Suppressor macrophage treated with lipopolysaccharide for 1 hour (primary cell): ENCODE measurements at places on chromosomes 6 and 20.

DNA sequence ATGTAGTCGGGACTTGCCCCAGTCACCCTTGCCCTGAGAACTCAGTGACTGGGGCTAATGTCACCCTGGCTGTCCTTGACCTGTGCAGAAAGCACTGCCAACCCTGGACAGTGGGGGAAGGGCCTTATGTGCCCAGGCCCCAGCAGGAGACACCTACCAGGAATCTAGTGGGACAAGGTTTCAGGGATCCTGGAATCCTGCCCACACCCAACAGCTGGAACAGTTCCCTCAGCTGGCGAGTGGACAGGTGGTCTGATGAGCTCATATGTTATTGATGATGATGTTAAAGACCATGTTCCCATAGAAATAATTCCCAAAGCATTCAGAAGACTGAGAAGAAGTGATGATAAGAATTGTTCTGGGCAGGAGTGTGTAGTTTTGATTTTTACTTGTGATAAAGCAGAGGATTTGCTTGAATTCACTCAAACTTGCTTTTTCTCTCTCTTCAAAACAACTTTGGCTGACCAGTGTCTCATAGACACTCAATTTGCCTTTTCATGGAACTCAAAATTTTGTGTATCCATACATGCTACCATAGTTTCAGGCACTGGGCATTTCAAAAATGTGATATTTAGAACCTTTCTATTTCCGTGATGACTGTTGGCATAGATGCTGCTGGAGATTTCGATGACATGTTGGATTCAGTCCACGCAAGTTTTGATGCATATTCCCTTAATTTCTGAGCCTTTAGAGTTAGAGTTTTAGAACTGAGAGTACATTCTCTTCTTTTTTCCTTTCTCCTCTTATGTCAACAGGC, 79.3 kb downstream of the SLC22A3 start:
- no peak for DNase-seq

- DNase-seq, result no peak
Observed at GRCh38 chr6:167791780-167792478, 34.8 kb upstream of the AFDN start.

DNA sequence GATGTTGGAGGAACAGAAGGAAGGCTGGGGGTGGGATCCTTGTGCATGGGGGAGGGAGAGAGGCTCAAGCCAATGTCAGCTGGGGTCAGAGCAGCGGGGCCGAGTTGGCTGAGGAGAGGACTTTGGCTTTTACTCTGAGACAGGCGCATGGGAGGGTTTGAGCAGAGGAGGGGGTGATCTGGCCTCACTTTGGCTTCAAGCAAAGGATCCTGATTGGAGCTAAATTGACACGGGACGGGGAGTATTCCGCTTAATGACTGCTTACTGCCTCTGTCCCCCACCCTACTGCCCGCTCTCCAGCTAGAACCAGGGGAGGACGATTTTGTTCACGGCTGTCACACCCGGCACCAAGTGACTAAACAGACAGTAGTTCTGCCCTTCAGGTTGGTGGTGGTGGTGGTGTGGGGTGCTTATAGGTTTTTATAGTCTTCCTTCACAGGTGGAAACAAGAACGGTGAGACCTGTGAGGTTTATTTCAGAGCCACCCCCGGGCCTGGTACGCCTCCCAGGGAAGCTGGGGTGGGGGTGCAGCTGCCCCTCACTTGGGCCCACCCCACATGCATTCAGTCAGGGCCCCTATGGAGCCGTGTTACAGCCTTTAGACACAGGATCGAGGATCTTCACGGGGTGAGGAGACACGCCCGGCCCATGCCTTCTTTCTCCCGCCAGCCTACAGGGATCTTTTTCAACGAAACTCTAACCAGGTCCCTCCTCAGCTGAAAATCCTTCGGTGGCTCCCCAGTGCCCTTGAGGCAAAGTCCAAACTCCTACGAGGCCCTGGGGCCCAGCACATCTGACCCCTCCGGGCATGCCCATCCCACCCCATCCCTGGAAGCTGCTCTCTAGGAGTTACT, 1.3 kb upstream of the SNAI1 start:
- no peak for DNase-seq

DNA sequence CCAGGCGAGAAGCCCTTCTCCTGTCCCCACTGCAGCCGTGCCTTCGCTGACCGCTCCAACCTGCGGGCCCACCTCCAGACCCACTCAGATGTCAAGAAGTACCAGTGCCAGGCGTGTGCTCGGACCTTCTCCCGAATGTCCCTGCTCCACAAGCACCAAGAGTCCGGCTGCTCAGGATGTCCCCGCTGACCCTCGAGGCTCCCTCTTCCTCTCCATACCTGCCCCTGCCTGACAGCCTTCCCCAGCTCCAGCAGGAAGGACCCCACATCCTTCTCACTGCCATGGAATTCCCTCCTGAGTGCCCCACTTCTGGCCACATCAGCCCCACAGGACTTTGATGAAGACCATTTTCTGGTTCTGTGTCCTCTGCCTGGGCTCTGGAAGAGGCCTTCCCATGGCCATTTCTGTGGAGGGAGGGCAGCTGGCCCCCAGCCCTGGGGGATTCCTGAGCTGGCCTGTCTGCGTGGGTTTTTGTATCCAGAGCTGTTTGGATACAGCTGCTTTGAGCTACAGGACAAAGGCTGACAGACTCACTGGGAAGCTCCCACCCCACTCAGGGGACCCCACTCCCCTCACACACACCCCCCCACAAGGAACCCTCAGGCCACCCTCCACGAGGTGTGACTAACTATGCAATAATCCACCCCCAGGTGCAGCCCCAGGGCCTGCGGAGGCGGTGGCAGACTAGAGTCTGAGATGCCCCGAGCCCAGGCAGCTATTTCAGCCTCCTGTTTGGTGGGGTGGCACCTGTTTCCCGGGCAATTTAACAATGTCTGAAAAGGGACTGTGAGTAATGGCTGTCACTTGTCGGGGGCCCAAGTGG, 5.3 kb downstream of the SNAI1 start:
- peak; percentile 6 for DNase-seq

DNA sequence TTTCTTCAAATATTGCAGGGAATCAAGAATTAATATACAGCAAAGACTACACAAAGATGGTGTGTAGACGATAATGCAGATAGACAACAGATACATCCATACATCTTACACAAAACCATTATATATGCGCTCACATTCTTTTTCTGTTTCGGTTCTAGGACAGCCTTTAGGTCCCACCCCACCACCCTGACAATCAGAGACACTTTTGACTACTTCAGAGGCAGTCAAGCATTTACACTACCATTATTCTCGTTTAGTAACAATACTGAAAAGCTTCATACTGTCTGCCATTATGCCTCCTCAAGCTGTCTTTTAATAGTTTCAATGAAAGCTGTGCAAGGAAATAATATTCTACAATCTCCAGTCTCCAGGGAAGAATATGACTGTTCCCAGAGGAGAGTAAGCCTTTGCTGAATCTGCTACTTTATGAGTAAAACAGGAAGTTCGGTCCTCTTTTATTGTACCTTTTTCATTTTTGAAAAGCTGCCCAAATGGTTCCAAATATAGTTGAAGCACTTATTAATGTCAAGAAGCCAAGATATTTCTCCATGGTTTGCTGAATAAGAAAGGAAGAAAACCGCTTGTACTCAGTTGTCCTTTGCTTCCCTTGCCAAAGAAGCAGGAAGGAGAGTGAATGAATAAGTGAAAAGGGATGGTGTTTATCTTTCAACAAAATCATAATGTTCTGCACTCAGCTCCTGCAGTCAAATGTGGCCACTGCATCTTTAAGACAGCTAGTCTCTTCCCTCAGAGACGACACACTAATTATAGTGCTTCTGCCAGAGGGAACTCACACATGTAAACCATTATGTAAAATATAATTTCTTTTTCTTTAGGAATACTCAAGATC, 468.3 kb downstream of the CDC5L start:
- no peak for DNase-seq

- DNase-seq, result no peak
Observed at GRCh38 chr20:35511814-35512420, 17.5 kb downstream of the C20orf173 start.
